ENCODE measurements at places on chromosomes 11 and 22.

- DNase-seq: no peak
Measured at GRCh38 chr11:134038897-134039470, 29.9 kb upstream of the JAM3 start.

DNA sequence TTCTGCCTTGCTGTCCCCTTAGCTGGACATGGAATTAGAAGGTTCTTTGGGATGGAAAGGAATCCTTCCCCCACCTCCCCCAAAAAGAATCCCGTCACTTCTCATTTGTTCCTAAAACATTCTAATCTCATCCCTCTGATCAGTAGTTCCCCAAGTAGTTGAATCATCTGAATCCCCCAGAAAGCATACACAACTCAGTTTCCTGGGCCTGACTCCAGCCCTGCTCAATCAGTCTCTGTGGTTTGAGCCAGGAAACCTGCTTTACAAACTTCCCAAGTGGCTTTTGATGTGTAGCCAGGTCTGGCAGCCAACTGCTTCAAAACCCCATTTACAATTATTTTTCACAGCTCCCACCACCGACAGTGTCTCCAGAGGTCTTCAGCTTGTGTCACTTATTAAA is 20.2 kb downstream of the C22orf31 start:
- peak; percentile 22 for DNase-seq

GRCh38 chr11:67502328-67502979 is 2.7 kb downstream of the PITPNM1 start:
- no peak for DNase-seq

- no peak for DNase-seq
Measured at GRCh38 chr22:21780259-21780658, 44.7 kb upstream of the YPEL1 start.

- DNase-seq: no peak
Measured at GRCh38 chr11:83054001-83054400, 17.7 kb downstream of the RAB30 start.

DNA sequence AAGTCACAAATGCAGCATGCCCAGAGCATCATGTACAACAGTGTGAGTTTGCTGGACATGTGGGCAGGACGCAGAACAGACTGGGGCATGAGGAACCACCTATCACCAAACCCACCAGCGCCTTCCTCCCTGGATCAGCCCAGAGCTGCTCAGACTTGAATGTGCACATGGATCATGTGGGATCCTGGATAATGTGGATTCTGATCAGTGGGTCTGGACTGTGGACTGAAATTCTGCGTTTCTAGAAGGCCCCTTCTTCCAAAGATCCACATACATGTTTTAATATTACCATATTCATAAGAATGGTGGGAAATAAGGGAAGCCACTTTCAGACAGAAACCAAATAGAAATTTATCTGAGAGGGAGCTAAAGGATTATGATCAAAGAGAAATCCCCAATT is 85.6 kb upstream of the VPREB1 start:
- DNase-seq: no peak

GRCh38 chr11:32434356-32435151 is 785 bp downstream of the WT1 start:
- no peak for DNase-seq

DNA sequence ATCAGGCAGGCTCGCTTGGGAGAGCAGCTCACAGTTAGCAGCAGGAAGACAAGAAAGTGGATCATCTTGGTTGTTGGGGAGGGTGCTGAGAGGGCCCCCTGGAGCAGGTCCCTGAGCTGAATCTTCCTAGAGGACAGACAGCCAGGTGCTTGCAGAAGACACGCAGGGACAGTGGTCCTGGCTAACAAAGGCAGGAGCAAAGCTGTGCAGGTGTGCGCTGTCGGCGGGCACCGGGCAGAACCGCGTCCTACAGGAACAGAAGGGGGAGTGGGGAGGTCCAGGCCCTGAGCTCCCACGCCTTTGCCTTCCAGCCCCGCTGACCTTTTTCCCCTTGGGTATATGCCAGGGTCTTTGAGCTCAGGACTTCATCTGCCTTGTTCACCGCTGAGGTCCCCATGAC is 30.1 kb upstream of the PARVB start:
- DNase-seq: no peak

- DNase-seq: no peak
Measured at GRCh38 chr11:19929655-19930054, 217.0 kb downstream of the NAV2 start.

GRCh38 chr11:9675691-9676090 is 11.8 kb downstream of the SWAP70 start:
- no peak for DNase-seq

- DNase-seq: no peak
Measured at GRCh38 chr11:70029861-70030380, 48.2 kb upstream of the ANO1 start.

DNA sequence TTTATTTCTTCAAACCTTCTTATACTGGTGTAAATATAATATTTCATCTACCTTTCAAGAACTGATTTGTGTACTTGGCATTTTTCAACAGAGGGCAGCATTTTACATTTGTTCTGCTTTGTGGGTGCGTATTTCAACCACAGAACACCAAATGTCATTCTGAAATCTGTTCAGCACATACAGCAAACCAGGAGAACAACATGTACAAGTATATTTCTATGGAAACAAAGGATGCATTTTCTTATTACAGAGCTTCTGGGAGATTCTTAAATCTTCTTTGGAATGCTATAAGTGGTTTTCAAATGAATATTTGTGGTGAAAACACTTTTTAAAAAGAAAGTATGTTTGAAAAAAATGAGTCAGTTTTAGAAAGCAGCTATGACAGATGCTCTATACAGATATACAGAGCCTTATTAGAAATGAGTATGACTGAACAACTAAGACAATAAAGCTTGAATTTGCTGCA is 946.0 kb downstream of the FAM181B start:
- no peak for DNase-seq

- DNase-seq: no peak
Measured at GRCh38 chr11:45212566-45213315, 66.3 kb downstream of the PRDM11 start.

Data from AG20443 (cell line).